CD8-positive, alpha-beta memory T cell (primary cell): ENCODE measurements at places on chromosomes 16 and 17. TPM values are rescaled to one million over a fixed set of nuclear protein-coding genes. Genes with fewer than 3 reads are reported as not detected.

PYDC1 gene
- total RNA-seq = not detected

ENPP7 gene
- total RNA-seq = 0.11 TPM

PERCC1 gene
- total RNA-seq = 0.48 TPM

NAGLU gene
- total RNA-seq = 15.8 TPM

CX3CL1 gene
- not detected for total RNA-seq

ST6GALNAC1 gene
- 0.46 TPM for total RNA-seq

PSMC3IP gene
- 35.9 TPM for total RNA-seq

MPHOSPH6 gene
- total RNA-seq = 47.0 TPM

RASD1 gene
- total RNA-seq = 1.1 TPM

CCL7 gene
- not detected for total RNA-seq

CRHR1 gene
- total RNA-seq = not detected

NPIPA2 gene
- total RNA-seq = 1.4 TPM

ELOB gene
- total RNA-seq = 322 TPM

RHBDL3 gene
- total RNA-seq = 0.20 TPM

CFAP97D1 gene
- total RNA-seq = not detected

HSD17B1 gene
- total RNA-seq = 0.37 TPM

RCVRN gene
- total RNA-seq = not detected

SAMD14 gene
- total RNA-seq = 0.92 TPM

NPTX1 gene
- 1.2 TPM for total RNA-seq

EPX gene
- not detected for total RNA-seq

FOXF1 gene
- total RNA-seq = not detected

TBC1D26 gene
- 0.20 TPM for total RNA-seq

CDRT4 gene
- total RNA-seq = 2.7 TPM

TRPV3 gene
- 0.79 TPM for total RNA-seq

SLC46A1 gene
- 6.0 TPM for total RNA-seq

CHST5 gene
- total RNA-seq = not detected

CD300C gene
- total RNA-seq = not detected

ACSF2 gene
- total RNA-seq = 14.8 TPM

BAIAP3 gene
- total RNA-seq = 7.5 TPM

SYNGR3 gene
- total RNA-seq = 3.6 TPM

PRSS33 gene
- 0.15 TPM for total RNA-seq

RHBDL1 gene
- total RNA-seq = 0.33 TPM

CCL13 gene
- total RNA-seq = not detected

CYB561 gene
- 16.6 TPM for total RNA-seq

CCDC40 gene
- 3.6 TPM for total RNA-seq

TBC1D3E gene
- not detected for total RNA-seq

PPP1R1B gene
- total RNA-seq = not detected

ITGA2B gene
- not detected for total RNA-seq

CDRT15L2 gene
- not detected for total RNA-seq

ARHGAP44 gene
- total RNA-seq = not detected
